ENCODE measurements at places on chromosomes 5 and 9.
A peak's percentile ranks its signal among the peaks of the same experiment; 100 is the strongest.

DNA sequence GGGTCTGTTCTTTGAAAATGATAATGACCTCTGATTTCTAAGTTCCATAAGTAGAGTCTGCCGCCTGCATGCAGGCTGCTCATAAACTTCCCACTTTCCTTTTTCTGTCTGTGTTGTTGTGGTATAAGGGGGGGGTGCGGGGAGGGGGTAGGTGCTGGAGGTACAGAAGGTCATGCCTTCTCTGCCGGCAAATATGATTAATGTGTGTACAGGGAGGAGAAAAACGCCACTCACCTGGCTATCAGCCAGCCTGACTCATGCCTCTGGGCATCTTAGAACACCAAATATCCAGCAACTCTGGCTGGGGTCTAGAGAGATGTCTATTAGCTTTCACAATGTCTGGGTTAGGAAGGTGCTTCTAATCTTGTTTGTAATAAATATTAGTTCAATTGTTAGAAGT is 128.3 kb downstream of the EFNA5 start:
- peak; percentile 66 for DNase-seq

DNA sequence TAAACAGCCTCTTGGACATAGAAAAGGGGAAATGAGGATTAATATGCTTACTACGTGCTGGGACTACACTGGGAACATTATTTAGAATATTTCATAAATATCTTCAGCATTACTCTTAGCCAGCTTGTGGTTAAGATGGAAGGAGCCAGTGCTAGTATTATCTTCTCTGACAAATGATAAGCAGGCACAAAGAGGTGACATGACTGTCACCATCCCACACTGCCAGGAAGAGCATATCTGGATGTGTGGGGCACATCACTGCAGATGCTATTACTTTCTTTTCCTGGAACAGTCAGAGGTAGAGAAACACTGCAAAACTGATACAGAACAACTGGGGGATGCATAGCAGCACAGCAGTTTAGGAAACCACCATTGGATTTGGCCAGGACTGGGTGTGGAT is 281.0 kb upstream of the TNC start:
- DNase-seq: no peak

DNA sequence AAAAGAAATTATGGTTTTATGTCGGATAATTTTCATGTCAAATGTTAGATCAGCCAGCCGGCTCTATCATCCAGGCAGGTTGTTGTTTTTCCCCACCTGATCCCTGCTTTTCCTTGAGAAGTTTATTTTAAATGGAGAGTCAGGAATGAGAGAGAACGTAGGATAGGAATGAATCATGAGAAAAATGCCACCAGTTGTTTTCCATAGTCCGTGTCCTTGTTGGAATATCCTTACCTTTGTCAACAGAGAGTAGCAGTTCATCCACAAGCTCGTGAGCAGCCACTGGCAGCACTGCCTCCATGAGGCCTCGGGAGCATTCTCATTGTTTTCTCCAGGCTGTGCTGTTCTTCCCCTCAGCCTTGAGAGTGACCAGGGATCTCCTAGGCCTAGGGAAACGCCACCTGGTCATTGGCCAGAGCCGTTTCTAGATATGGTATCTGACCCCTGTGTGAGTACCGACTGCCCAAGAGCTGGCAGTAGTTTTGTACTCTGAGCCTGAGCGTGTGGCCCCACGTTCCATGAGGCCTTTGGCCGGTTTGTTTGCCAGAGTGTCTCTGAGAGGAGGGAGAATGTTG is 293.3 kb downstream of the FANCC start:
- DNase-seq: no peak

DNA sequence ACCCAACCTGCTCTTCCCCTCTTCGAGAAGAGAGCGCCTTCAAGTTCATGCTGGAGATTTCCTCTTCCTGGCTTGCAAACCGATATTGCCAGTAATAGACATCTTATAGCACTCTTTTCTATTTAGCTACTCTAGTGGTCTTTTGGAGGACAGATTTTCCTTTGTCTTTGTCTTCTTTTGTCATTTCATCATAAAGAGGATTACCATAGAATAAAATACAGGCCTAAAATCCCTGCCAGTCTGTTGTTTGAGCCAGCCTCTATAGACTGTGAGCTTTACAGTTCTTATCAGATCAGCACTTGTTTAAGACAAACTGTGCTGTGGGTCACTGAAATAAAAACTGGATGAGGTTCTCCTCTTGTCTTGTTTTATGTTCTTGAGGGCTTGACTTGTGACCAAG is 802.8 kb downstream of the NR2F1-AS1 start:
- DNase-seq: no peak
